Urinary bladder (tissue), 4 donors: ENCODE measurements at places on chromosomes 7 and 10. TPM values are rescaled to one million over a fixed set of nuclear protein-coding genes. Genes with fewer than 3 reads are reported as not detected.

GRCh38 chr7:25469669-25470068 lies 241.4 kb upstream of the NPVF start:
- no peak for DNase-seq

DNA sequence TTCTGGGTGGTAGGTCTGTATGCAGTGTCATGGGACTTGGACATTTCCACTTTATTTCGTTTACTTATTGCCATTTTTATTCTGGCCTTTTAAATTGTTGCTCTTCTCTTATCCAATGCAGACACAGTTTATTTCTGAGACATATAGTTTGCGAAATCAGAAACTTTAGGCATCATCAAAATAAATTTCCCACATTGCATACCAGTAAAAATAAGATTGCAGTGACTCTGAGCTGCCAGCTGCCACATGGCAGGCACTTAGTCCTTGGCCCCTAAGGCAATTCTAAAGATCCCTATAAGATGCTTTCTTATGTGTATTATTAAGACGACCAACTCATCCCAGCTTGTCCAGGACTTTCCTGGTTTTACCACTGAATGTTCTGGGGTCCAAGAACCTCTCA lies 81.8 kb upstream of the ANKRD1 start:
- DNase-seq = no peak

GRCh38 chr7:137932881-137933269 lies 69.0 kb downstream of the CREB3L2 start:
- no peak for DNase-seq

DNA sequence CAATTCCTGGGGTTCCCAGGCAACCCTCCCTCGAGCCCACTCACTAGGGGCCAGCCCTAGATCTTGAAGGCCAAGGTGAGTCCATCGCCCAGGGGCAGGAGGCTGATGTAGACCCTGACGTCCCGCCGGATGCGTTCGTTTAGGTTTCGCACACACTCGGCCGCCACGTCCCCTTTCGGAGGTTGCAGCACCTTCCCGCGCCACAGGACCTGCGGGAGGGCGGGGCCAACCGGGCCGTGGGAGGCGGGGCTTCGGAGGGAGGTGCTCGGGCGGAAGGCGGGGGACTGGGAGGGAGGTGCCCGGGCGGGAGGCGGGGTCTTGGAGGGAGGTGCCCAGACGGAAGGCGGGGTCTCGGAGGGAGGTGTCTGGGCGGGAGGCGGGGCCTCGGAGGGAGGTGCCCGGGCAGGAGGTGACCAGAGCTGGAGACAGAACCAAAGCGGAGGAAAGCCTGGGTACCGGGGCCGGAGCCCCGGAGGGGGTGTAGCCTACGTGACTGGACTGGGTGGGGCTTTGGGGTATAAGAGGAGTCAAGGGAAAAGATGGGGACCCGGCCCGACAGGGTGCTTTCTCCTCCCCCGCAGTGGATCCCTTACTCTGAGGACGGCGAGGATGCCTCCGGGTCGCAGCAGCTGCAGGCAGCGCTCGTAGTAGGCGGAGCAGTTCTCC lies 1.6 kb downstream of the COMTD1 start:
- no peak for DNase-seq

DNA sequence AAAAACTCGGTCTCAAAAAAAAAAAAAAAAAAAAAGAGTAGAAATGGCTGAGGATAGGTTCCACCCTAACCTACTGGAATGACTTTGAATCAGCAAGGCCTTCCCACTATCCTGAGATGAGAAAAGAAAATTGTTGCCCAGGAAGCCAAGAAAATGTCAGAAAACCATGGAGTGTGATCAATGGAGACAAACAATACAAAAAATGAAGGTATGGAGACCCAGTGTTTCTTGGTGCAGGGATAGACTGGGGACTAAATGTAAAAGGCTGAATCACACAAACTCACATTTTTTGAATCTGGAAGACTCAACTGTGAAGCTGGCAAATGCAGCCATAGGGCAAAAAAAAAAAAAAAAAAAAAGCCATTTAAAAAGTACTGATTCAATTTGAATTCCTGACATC lies 364.3 kb upstream of the ANKRD30A start:
- no peak for DNase-seq

- no peak for DNase-seq
These were observed 954.9 kb downstream of the CNTNAP2 start for GRCh38 chr7:147071536-147071935.

GRCh38 chr7:131836733-131837132 lies 280.3 kb upstream of the PODXL start:
- DNase-seq = no peak

- no peak for DNase-seq
These were observed 58.8 kb downstream of the FIGNL1 start for GRCh38 chr7:50391386-50391785.

DNA sequence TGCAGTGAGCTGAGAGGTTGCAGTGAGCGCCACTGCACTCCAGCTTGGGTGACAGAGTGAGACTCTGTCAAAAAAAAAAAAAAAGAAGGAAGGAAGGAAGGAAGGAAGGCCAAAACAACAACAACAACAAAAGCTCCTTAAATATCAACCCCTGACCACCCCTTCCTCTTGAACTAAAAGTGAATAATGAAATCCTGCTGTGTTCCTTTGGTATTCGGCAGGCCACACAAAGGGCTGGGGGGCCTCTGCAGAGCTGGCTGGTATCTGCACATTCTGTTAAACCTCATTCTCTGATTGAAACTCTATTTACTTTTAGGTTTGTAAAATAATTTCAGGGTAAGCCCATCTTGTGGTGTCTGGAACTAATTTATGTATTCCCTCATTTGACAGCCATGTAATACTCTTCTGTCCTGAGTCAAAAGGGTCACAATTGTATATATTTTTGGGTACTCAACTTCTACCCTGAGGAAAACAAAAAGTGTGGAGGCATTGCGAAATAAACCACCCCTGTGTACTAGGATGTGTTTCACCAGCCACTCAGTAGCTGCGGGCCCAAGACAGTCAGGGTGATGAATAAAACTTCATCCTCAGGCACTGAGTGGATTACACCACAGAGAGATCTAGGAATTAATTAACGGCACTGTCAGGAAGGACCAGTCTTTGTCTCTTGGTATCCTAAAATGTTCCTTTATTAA lies 446.4 kb upstream of the PFKP start:
- no peak for DNase-seq

- DNase-seq = peak; percentile 29
These were observed 119.5 kb downstream of the CPED1 start for GRCh38 chr7:121107923-121108498.

DNA sequence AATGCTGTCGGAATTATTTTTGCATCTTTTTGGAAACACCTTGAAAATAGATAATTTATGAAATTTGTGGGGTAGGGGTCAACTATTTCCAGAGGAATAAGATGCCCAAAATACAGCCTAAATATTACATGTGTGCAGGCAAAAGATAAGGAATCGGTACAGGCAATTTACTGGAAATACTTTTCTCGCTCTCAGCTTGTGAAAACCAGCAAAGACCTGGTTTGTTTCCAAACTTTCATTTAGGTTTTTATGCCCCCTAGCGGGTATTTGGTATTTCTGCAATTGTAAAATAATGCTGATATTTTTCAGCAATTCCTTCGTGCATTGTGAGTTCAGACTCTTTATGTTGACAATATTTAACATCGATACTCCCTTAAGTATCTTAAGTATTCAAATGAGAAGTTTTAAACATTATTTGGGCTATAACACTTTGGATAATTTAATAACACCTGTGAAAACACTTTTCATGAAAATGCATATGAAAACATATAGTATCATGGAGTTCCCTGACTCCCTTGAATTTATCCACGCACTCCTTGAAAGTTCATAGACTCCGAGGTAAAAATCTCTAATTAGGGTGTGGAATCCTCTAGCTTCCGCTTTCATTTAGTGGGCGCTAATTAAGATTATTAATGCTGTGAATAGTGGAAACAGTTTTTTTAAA lies 132.4 kb downstream of the TSPAN12 start:
- peak; percentile 33 for DNase-seq

- no peak for DNase-seq
These were observed 27.3 kb upstream of the LIMK1 start for GRCh38 chr7:74056096-74056915.

DNA sequence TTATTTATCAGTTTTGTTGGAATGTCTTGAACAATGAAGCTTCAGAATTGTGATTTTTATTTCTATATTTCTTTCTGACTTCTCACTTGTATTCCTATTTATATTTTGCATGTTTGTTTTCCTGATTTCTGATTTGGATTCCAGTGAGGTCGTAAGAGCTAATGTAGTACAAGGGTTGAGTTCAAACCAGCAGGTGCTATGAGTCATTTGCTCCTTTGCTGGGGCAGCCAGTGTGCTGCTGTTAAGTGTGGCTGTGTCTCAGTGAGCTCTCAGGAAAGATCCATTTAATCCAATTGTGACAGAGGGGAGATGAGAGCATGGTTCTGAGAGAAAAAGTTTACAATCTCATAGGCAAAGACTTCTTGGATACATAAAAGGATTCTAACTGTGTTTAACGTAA lies 48.6 kb downstream of the MCU start:
- no peak for DNase-seq

- no peak for DNase-seq
These were observed 65.8 kb upstream of the PRSS58 start for GRCh38 chr7:142323706-142324105.

GRCh38 chr7:133551466-133551865 lies 298.6 kb downstream of the EXOC4 start:
- DNase-seq = no peak

- no peak for DNase-seq
These were observed 124.4 kb upstream of the RNF32 start for GRCh38 chr7:156515911-156516790.

- no peak for DNase-seq
These were observed 9.3 kb upstream of the PRSS1 start for GRCh38 chr7:142739923-142740492.

- peak; percentile 62 for DNase-seq
These were observed 41.6 kb upstream of the FHIP2A start for GRCh38 chr10:114779803-114780576.

GRCh38 chr7:73742338-73742752 lies 3.7 kb upstream of the ABHD11 start:
- no peak for DNase-seq

GRCh38 chr7:152956006-152956405 lies 196.5 kb downstream of the ACTR3B start:
- no peak for DNase-seq

- no peak for DNase-seq
These were observed 7.0 kb upstream of the DLX6 start for GRCh38 chr7:96998333-96998732.

DNA sequence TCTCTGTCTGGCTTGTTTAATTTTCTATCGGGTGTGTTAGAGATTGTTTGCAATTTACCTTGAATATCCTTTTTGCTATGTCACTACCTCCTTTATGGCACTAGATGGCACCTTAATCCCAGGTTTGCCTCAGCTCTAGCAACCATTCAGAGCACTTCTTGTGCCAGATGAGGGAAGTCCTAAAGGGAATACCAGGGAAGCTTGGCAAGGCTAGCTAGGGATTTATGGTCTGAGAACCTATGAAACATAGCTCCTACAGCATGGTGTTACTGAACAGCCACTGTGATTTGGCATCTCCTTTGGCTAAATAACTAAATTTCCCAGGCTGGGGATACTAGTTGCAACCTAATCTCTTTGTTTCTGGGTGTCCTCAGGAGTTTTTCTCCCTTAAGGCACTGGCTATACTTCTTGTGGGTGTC lies 69.0 kb upstream of the VOPP1 start:
- peak; percentile 85 for DNase-seq

PNLIPRP1 gene
- polyA plus RNA-seq = 0.11 TPM

ERVW-1 gene
- not detected for polyA plus RNA-seq

GSAP gene
- 4.7 TPM for polyA plus RNA-seq

CAMK2B gene
- polyA plus RNA-seq = 0.32 TPM

GARS1 gene
- 51.5 TPM for polyA plus RNA-seq

CALML5 gene
- not detected for polyA plus RNA-seq

CARD11 gene
- 5.4 TPM for polyA plus RNA-seq

ZNHIT1 gene
- 77.5 TPM for polyA plus RNA-seq

SSC4D gene
- 0.68 TPM for polyA plus RNA-seq

RNLS gene
- 6.1 TPM for polyA plus RNA-seq

ASB10 gene
- not detected for polyA plus RNA-seq

SYT15 gene
- 5.1 TPM for polyA plus RNA-seq

PLXDC2 gene
- 25.9 TPM for polyA plus RNA-seq

VIPR2 gene
- 7.8 TPM for polyA plus RNA-seq

NXPH1 gene
- polyA plus RNA-seq = 0.14 TPM

EPO gene
- not detected for polyA plus RNA-seq

TET1 gene
- polyA plus RNA-seq = 0.53 TPM

GIMAP5 gene
- 24.3 TPM for polyA plus RNA-seq

GPR37 gene
- 4.8 TPM for polyA plus RNA-seq
